Stimulated activated CD4-positive, alpha-beta T cell treated with anti-CD3 and anti-CD28 coated beads, Interleukin-1b, Interleukin-23, amount 100 ng/mL, for 1 hour (primary cell): ENCODE measurements at places on chromosomes 11 and 22.

DNA sequence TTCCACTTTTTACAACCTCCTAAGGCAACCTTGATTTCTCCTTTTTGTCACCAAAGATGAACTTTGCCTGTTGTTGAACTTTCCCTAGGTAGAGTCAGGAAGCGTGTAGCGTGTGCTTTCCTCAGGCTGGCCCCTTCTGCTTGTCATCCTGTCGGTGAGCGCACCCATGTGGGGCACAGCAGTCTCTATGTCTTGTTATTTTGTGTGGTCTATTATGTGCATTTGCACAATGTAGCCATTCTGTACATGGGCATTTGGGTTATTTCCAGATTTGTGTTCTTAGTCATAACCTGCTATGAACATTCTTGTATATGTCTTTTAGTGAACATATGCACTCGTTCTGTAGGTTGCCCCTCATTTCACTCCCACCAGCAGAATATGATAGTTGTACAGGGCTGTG is 34.9 kb downstream of the CABIN1 start:
- DNase-seq: no peak

DNA sequence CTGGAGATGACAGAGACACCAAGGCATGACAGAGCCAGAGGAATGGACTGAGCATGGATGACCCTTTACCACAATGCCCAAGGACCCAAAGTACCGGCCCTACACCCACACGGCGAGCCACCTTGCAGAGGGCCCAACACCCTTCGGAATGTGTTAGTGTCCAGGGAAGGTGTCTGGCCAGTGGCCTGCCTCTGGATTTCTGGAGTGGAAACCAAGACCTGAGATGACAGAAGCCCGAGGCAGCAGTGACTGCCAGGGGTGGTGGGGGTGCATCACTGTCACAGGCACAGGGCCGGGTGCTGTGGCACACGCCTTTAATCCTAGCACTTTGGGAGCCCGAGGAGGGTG is 28.7 kb downstream of the PDGFB start:
- DNase-seq: no peak

DNA sequence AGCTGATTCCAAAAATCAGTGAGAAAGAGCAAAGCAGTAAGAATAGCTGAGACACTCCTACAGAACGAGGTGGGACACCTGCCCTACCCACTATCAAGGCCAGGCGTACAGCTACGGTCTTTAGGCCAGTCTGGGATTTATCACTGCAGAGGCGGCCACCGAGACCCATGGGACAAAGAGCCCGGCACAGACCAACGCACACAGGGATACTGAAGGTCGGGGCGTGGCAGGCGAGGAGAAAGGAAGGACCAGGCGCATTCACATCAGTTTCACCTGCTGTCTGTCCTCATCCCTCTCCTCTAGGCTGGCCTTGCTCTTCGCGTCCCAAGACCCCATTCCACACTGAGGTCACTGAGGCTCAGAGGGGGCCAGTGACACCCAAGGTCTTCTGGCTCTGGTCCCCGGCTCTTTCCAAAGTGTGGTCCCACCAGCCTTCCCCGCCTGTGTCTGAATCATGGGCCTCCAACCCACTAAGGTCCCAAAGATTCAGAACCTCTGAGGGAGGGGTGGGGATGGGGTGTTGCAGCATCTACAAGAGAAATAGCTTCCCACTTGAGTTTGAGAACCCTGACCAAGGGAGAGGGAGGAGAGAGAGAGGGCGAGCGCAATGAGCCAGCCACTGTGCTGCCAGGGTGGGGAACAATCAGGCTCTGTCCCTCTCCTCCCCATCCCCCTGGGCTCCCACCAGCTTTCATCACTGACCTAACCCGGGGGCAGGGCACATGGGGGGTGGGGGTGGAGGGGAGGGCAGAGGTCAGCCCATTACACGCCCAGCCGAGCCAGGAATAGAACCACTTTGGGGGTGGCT is 7.2 kb upstream of the PICK1 start:
- DNase-seq: no peak

GRCh38 chr11:95916049-95916448 is 7.9 kb downstream of the MTMR2 start:
- no peak for DNase-seq

DNA sequence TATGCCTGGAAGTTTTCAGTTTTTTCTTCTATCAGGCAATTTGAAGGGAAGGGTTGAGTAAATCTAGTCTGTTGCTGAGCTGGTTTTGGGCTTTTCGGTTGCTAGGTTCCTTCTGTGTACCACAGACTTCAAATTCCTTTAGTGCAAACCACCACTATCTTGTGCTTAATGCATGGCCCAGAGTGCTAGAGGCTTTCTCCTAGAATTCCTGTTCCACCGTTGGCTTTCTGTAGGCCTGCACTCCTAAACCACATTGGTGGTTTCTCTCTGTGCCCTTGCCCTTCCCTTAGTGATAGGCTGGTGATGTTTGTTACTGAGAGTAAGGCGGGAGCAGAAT is 47.1 kb upstream of the CTSC start:
- no peak for DNase-seq

GRCh38 chr11:65291613-65292012 is 23.1 kb upstream of the CDC42EP2 start:
- DNase-seq: no peak

DNA sequence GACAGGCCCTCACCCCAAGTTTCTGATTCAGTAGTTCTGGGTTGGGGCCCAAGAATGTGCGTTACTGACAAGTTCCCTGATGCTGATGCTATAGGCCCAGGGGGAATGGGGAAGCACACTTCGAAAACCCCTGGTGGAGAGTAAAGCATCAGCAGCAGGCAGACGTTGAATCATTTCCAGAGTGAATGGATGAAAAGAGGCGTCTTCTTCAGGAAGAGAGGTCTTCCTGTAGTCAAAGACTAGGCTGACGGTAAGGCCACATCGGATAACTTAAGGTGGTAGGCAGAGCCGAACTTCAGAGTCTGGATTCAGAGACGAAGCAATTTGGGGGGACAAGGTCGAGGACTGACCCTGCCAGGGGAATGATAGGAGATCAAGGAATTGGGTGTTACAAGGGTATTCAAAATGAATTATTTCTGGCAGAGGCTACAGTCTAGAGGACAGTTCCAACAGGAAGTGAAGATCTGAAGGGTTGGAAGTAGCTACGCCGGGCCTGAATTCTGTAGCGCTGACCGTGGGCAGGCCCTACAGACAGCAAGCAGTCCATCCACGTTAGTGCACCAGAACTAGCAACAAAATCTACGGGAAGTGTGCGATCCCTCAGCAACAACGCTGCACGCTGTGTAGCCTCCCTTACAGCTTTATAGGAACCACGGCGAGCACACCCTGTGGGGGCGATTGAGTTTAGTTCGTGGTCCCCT is 862 bp upstream of the CENATAC start:
- no peak for DNase-seq

DNA sequence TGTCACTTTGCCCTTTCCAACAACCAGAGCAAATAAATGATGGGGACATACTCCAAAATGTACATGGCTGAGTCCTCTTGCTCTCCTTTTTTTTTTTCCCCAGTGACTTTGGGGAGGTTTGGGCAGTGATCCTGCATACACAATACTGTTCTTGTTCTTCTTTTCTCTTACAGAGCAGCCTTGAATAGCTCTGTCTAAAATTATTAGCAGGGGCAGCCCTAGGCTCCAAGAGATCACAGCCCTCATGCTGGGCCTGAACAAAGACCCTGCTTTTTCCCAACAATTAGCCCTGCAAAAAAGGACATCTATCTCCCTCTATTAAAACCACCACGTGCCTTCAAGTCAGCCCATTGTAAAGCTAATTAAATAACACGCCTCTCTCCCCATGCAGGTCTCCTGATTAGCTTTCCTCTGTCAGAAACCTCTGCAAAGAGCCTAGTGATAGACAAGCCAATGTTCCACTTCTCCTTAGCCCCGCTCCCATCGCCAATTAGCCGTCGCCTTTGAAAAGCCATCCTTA is 54.7 kb downstream of the ETS1 start:
- DNase-seq: no peak

DNA sequence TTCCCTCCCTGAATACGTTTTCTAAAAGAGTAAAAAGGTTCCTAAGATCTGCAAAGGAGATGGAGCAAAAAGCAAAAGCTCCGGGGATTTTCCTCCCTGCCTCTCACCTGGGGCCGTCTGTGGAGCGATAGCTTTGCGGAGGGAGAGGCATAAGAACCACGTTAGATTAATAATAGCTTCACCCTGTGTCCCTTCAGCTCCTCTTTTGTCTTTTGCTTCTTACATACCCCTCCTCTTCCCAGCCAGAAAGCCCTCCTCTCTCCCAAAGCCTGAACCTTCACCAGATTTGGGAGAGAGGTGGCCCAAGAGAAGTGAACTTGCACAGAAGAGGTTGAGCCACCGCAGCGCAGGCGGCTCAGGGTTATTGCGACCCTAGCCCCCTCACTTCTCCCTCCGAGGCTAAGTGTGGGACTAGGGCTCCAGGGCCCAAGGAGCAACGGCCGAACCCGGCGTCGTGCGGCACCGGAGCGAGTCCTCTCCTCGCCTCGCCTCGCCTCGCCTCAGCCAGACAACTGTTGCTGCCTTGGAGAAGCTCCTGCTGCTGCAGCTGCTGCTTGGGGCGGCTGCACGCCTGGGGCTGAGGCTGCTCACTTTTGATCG is 97.6 kb upstream of the HSD17B12 start:
- no peak for DNase-seq

DNA sequence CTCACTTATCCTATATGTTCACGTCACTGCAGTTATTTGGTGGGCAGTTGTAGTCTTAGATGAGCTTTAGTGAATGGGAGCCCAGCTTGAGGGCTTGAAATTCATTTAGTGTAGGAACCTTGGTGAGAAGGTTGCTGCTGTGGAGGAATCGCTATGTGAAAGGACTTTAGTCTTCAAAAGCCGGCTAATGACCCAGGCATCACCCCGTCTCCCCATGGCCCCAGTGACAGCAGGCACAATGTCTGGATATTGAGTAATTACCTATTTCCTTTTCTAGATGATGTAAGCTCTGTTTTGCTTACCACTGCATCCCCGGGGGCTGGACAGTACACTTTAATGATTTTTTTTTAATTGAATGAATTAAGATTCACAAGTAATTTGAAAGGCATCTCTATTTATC is 283.2 kb downstream of the ST3GAL4 start:
- no peak for DNase-seq

DNA sequence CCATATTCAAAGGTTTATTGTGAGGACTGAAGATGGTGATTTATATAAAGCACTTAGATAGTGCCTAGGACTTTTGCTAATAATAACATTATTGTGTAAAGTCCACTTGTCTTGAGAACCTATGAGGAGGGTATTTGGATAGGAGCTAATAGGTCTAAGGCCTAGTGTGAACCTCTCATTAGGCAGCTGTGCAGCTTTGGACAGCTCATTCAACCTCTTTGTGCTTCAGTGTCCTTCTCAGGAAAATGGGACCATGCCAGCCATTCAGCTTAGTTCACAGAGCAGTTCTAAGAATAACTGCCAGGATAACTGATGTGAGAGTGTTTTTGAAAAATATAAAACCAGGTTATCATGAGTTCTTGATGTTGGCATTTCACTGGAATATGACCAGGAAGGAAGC is 56.2 kb downstream of the NAV2 start:
- DNase-seq: no peak

- DNase-seq: no peak
These were observed 1.4 kb downstream of the SREBF2 start for GRCh38 chr22:41834005-41834944.

DNA sequence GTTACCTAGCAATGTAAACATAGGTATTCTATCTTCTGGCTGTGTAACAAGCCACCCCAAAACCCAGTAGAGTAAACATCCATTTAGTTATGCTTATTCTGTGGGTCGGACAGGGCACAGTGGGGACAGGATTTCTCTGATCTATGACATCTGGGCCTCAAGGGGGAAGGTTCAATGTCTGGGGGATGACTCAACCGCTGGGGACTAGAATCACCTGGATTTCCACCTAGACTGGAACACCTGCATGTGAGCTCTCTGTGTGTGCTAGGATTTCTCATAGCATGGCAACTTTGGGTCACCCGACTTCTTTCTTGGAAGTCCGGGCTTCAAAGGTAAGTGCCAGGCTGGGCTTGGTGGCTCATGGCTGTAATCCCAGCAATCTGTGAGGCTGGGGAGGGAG is 36.5 kb upstream of the MICAL2 start:
- no peak for DNase-seq

GRCh38 chr11:44777209-44778194 is 50.7 kb downstream of the TSPAN18 start:
- no peak for DNase-seq

GRCh38 chr22:49457146-49457545 is 370.5 kb downstream of the BRD1 start:
- DNase-seq: no peak
